GM19239 (cell line): ENCODE measurements at places on chromosomes 5 and 9.

DNA sequence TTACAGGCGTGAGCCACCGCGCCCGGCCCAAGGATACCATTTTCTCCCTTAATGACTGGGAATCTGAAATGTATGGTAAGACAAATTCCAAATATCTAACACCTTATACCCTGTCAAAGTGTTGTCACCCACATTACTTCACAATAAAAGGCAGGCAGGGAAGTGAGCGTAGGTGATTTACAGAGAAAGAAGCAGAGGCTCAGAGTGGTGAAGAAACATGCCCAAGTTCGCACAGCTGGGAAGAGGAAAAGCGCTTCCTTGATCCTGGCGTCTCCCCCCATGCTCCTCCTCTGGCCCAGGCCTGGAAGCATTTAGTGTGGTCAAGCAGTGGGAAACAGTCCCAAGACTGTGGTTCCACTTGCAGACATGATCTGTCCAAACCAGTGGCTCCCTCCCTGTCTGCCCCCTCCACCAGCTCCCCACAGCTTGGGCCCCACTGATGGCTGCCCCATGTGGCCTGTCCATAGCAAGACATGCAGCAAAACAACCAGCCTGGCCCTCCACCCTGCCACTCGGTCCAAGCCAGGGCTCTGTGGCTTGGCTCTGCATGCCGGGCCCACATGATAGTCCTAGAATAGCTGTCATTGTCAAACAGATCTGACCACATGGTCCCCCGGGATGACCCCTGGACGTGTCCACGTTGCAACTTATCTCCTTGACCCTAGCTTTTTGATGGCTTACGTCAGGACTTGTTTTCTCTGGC, 107.2 kb downstream of the TTLL11 start:
- DNase-seq, result no peak

- DNase-seq, result no peak
Measured at GRCh38 chr5:411728-412127, 31.2 kb upstream of the EXOC3 start.

DNA sequence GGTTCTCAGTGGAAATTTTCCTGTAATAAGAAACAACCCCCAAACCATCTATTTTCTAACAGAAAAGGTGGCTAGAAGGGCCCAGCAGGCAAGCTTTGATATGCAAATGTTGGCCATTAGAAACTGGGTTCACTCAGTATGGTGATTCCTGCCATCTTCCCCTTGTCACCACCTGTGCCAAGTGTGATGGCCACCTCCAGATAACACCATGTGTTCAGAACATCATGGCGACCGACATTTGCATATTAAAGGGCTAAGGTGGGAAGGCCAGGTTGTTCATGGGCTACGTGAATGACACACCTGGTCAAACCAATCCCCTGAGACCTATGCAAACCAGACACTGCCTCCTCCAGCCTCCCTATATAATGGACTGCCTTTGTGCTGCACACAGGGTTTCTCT, 20.4 kb downstream of the FOXE1 start:
- DNase-seq, result no peak

DNA sequence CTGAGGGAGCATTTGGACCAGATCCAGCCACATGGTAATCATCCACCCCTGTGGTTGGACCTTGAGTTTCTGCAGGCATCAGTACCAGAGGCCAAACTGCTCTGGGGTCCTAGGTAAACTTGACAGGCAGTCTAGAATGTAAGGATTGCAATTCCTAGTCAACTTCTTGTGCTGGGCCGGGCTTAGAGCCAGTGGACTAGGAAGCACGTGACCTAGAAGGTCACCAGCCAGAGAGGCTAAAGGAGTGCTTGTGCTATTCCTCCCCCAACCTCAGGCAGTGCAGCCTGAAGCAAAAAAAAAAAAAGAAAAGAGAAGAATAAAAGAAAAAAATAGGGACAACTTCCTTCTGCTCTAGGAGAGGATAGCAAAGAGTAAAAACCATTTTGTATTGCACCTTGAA, 406.2 kb upstream of the FTMT start:
- no peak for DNase-seq

DNA sequence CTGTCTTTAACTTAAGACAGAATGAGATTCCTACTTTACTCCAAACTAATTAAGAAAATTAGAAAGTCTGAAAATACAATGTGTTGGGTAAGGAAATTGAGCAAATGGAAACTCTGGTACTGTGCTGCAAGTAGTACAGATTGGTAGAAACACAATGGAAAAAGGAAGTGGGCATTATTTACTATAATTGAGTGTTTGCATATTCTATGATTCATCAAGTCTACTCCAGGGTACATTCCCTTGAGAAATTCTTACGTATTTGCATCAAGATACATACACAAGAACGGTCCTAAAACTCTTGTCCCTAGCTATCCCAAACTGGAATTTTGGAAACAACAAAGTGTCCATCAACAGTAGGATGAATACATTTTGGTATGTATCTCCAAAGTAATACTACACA, 123.5 kb upstream of the TARS1 start:
- no peak for DNase-seq

DNA sequence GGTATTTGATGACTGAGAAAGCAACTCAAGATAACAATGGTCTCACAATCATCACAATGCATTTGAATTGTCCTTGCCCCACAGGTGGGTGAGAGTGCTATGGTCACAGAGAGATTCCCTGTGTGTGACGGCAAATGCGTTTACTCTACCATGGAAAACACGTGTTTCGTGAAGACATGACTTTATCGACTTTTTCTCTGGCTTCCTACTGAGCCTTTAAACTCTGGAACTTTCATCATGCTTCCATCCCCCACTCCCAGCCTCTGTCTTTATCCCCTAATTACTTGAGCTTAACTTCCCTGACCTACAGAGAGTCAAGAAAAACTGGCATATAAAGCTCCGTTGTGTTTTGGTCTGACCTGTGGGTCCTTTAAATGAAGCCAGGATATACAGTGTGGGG, 414.1 kb upstream of the CLINT1 start:
- no peak for DNase-seq

GRCh38 chr9:106771608-106772007, 91.4 kb upstream of the ZNF462 start:
- no peak for DNase-seq

DNA sequence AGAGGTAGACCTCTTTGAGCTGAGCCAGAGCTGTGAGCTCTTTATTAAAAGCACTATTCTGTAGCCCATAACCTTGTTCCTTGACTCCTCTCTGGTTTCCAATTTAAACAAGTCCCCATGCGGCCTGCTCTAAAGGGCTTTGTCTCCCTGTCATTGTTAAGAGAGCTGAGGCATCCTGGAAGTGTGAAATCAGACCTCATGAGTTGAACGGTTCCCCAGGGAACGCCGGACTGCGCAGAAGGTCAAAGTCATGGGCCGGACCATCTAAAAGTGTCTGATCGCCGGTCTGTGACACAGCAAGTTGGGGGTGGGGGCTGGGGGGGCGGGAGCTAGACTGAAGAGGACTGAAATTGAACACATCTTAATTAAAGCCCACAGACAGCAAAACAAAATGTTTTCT, 265.8 kb downstream of the SLF1 start:
- DNase-seq, result no peak

- no peak for DNase-seq
Measured at GRCh38 chr5:158699298-158699880, 400.3 kb downstream of the EBF1 start.

DNA sequence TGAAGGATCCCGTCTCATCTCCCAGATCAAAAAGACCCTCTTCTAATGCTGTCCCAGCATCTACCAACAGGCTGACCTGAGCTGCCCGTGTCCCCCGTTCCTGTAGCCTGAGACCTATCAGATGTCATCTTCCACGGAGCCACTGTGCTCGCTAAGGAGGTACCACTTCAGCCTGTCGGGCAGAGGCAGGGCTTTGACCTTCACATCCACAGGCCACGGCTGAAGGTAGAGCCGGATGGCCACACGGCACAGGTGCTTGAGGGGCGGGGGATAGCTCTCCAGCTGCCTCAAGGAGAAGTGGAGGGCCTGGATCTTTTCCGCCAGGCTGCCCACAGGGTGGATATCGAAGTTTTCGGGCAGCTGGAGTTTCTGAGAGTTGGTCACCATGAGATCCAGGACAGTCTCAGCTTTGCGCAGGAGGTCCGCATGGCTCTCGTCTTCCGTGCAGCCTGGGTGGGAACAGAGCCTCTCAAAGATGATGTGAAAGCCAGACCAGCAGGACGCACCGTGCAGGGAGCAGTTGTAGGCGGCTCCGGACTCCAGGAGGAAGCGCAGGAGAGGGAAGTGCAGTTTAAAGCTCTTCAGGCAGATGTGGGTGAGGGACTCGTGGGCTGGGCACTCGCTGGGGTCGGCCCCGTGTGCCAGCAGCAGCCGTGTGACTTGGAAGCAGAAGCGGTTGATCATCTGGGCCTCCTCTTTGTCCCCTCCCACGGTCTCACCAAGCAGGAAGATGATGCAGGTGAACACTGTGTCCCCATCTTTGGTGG, 4.1 kb downstream of the ASB6 start:
- DNase-seq, result no peak

- DNase-seq, result no peak
Measured at GRCh38 chr5:10556289-10556807, 7.5 kb upstream of the ANKRD33B start.

- no peak for DNase-seq
Measured at GRCh38 chr5:76683816-76684731, 31.9 kb upstream of the F2R start.

- DNase-seq, result no peak
Measured at GRCh38 chr9:1929722-1930244, 85.4 kb upstream of the SMARCA2 start.

- no peak for DNase-seq
Measured at GRCh38 chr9:14250794-14251153, 63.2 kb downstream of the NFIB start.
